ENCODE measurements at places on chromosomes 7 and 10. TPM values are rescaled to one million over a fixed set of nuclear protein-coding genes. Genes with fewer than 3 reads are reported as not detected.

- no peak for DNase-seq
Measured at GRCh38 chr10:125103924-125104323, 56.4 kb downstream of the CTBP2 start.

DNA sequence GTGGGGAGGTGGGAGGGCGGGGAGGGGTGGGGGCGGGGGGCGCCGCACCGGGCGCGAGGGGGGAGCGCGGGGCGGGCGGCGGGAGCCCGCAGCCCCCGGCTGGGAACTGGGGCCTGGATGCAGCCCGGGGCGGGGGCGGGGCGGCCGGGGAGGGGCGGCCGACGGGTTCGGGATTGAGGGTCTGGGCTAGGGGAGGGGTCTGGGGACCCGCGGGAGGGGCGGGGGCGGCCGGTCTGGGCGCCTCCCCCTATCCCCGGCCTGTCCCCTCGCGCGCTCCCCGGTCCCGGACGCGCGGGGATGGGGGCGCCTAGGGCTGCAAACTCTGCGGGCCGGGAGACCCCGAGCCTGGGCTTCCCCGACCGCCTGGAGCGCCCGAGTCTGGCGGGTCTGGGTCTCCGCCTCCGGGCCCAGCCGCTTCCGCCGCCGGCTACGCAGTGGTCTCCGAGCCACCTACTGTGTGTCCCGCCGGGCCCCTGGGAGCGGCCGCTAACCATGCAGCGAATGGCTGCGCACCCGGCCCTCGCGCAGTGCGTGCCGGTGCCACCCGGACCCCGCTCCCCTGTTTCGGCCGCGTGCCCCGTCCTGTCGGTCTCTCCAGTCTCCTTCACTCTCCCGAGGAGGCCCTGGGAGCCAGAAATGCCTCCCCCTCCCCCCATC lies 375 bp upstream of the FGF8 start:
- peak; percentile 79 for DNase-seq

DNA sequence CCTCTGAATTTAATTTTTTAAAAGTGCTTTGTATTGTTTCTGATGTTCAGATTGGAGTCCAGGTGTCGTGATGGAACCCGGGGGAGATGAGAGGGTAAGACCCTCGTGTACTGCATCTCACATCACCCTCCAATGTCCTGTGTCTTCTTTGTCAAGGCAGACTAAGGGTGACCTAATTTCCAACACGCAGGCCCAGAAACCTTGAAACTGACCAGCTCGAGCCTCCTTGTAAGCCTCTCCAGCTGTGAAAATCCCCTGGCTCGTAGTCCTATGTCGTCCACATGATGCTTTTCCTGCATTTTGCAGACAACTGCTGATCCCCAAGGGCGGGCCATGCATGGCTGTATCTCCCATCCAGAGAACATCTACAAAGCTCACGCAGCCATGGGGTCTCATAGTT lies 220.2 kb downstream of the ARHGAP12 start:
- DNase-seq: no peak

- DNase-seq: peak; percentile 76
Measured at GRCh38 chr10:78451592-78451991, 417.9 kb downstream of the RPS24 start.

- DNase-seq: no peak
Measured at GRCh38 chr10:7634142-7634894, 32.4 kb downstream of the ITIH5 start.

The RAMP3 gene
- 54.1 TPM for total RNA-seq

The AUTS2 gene
- 43.4 TPM for total RNA-seq

- no peak for DNase-seq
Measured at GRCh38 chr10:119466655-119467054, 75.9 kb downstream of the RGS10 start.

The SLC13A1 gene
- not detected for total RNA-seq

DNA sequence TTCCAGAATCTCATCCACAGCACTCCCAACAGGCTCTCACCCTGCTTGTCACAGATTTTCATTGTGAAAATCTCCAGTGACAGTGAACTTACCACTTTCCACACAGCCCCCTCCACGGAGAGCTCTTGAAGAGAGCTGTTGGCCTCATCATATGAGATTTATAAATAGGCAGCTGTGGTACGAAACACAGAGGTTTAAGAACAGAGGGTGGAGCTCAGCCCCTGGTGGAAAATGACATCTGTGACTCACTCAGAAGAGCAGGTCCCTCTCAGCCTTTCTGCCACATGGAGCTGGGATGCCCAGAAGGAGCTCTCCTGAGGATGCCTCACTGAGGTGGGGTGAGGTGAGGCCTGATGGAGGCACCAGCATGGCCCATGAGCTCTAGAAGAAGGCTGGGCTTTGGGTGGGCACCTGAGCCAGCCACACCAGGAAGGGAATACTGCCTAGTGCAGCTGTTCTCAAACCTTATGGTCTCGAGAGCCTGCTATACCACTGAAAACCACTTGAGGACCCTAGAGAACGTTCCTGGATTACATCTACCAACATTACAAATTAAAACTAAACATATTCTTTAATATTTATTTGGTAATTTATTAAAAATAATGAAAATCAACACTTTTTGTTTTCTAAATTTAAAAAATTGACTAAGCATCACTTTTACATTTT lies 25.8 kb upstream of the EEPD1 start:
- no peak for DNase-seq

The CYP3A7 gene
- total RNA-seq: not detected

- peak; percentile 94 for DNase-seq
Measured at GRCh38 chr7:135320268-135320667, 86.6 kb downstream of the STRA8 start.

DNA sequence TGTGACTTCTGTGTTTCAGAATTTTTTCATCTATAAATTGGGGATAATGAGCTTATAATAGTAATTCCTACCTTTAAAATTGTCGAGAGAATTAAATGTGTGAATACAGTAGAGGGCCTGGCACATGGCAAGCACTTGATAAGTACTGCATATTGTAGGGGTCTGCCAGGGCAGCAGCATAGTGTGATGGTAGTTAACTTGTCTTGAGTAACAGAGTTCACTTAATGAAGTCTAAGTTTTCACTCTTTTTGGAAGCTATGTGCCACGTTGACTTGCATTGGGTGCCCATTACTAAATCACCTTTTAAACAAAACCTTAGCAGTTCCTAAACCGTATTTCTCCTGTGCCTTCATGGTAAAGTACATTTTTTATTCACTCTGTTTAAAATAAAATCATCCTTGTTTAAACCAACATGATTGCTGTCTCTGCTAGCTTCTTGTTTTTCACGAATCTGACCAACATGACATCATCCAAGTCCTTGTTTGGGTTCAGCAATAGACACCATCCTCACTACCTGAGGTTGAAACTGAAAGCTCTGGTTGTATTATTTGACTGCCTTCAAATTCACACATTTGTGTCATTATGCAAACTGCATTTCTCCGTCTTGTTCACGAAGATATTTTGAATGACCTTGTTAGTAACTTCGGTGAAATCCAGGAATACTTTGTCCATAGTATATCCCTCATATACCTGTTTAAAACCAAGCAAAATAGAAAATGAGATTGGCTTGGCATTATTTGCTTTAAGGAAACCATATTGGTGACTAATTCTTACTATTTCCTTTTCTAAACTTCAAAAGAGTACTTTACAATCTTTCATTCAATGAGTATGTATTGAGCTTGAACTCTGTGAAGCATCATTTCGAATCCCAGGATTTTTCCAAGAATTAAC lies 340.2 kb downstream of the SUGCT start:
- DNase-seq: no peak

The CRYGN gene
- total RNA-seq: 0.42 TPM

DNA sequence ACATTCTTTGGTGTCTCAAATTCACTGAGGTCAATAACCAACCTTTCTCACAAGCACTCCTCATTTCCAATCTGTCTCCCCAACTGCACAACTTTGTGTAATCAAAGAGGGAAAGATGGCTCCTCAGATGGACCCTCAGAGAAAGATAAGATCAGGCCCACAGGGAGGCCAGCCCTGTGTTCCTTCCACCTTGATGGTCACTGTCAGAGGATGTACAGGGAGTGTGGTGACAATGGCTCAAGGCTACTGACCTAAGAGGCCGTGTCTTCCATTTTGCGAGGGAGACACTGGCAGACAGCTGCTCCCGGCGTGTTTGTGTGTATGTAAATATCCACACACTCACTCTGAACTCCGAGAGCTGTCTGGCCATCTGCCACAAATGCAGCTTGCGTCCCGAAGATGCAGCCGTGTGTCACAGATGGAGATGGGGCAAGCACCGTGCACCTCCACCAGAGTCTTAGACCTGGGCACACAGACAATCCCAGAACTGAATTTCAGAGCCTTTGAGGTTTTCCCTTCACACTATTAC lies 712.1 kb upstream of the NRP1 start:
- no peak for DNase-seq

The TMEM225B gene
- 0.57 TPM for total RNA-seq

- peak; percentile 91 for DNase-seq
Measured at GRCh38 chr7:30914596-30914995, 2.9 kb downstream of the AQP1 start.

DNA sequence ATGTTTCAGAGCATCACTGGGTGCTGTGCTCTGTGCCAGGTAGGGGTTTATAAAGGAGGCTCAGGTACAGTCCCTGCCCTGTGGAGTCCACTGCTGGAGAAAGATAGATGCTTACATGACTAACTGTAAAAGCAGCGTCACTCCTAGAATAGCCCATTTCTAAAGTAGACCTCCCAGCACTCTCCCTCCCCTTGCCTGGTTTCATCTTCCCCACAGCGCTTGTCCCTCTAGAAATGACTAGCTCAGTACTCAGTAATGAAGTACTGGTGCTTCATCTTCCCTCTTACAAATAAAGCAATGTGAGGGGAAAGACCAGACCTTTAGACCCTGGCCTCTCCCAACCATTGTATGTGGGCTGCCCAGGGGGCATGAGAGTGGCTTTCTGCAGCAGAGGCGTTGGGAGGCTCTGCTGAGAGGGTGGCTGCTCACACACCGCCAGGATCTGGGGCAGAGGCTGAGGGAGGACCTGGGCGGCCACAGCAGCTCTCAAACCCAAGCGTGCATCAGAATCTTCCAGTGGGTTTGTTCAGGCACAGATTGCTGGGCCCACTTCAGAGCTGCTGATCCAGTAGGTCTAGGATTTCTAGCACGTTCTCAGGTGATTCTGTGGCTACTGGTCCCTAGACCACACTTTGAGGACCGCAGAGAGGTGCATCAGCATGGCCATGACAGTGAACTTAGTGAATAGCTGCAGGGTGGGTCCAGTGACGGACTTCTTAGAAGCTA lies 110.3 kb upstream of the ANLN start:
- DNase-seq: no peak

- no peak for DNase-seq
Measured at GRCh38 chr10:105963334-105963884, 1201.1 kb downstream of the SORCS1 start.

DNA sequence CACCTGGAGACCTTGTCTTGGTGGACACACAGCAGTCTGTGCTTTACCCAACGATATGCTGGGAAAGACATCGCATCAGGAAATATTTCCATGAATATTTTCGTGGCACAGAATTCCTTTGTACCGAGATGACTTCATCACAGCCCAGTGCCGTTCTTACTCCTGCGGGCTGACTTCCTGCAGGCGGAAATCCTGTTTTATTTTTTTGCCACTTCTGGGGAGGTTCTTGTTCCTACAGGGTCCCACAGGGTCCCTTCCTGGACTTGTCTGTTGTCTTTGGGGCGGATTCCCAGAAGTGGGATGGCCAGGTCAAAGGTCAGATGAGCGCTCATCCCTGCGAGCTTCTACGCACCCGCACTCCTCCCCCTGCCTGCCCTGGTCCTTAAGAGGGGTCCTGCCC lies 86.5 kb downstream of the DNAJB6 start:
- DNase-seq: no peak

DNA sequence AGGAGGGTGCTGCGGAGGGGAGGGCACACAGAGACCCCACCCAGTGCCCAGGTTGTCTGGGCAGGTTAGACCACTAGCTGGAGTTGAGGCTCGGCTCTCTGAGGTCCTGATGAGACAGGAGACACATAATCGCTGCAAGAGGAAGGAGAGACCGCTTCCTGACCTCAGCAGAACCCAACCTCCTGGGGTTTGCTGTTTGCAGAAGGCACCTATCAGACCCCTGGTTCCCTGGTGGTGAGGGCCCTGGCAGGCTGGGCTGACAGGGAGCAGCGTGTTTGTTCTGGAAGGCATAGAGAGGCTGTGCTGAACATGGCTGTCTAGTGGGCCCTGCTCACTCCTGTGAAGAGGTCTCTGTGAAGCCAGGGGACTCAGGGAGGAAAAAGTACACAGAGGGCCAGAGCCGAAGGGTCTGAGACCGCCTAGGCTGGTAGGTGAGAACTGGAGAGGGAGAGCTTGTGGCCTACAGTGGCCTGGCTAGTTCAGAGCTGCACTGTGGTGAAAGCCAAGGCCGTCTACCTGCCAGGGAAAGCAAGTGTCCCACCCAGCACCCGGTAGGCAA lies 39.4 kb upstream of the NPFFR1 start:
- DNase-seq: peak; percentile 23

- DNase-seq: no peak
Measured at GRCh38 chr7:29207162-29207801, 12.7 kb downstream of the CHN2 start.

DNA sequence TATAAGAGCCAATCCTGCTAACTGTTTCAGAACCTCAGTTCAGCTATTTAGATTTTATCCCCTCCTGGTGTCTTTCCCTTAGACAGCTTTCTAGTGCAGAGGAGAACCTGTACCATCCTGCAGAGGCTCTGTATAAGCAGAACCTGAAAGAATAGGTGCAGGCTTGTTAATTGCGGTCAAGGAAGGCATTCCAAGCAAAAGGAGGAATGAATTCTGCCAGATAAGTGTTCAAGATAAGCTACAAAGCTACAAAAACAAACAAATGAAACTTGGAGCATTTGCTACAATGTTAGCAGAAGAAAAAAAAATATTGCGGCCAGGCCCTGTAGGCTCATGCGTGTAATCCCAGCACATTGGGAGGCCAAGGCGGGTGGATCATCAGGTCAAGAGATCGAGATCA lies 32.6 kb upstream of the AGMO start:
- no peak for DNase-seq

DNA sequence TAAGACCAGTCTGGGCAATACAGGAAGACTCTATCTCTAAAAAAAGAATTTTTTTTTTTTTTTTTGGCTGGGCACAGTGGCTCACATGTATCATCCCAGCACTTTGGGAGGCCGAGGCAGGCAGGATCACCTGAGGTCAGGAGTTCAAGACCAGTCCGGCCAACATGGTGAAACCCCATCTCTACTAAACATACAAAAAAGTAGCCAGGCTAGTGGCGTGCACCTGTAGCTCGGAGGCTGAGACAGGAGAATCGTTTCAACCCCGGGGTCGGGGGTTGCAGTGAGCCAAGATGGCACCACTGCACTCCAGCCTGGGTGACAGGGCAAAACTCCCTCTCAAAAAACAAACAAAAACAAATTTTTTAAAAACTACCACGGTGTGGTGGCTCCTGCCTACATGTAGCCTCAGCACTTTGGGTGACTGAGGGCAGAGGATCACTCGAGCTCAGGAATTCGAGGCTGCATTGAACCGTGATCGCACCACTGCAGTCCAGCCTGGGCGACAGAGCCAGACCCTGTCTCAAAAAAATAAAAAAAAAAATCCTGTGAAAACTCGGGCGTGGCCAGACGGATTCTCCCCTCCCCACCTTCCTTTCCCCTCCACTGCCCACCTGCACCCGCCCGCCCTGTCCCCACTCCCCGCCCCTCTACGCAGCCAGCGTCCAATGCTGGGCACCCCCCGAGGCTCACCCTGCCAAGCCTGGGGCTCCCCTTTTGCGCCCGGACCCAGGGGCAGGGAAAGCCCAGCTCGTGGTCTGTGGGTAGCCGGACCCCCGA lies 745 bp upstream of the ORAI2 start:
- DNase-seq: no peak

- DNase-seq: no peak
Measured at GRCh38 chr7:22565315-22565811, 65.4 kb upstream of the STEAP1B start.

- DNase-seq: no peak
Measured at GRCh38 chr7:2760098-2760889, 72.3 kb downstream of the AMZ1 start.

The CALY gene
- total RNA-seq: not detected
